Calu3 (cell line): ENCODE measurements at places on chromosomes 16 and 17. TPM values are rescaled to one million over a fixed set of nuclear protein-coding genes. Genes with fewer than 3 reads are reported as not detected.

- H3K4me1 ChIP-seq = no peaks in the 10 kb centered on the region
- H3K4me3 ChIP-seq = no peak overlapping the region
- H3K27me3 ChIP-seq = no peaks in the 10 kb centered on the region
- H3K27ac ChIP-seq = no peak overlapping the region
- H3K36me3 ChIP-seq = no peaks in the 10 kb centered on the region
Measured at GRCh38 chr16:84407588-84408313, 39.4 kb downstream of the ATP2C2 start.

DNA sequence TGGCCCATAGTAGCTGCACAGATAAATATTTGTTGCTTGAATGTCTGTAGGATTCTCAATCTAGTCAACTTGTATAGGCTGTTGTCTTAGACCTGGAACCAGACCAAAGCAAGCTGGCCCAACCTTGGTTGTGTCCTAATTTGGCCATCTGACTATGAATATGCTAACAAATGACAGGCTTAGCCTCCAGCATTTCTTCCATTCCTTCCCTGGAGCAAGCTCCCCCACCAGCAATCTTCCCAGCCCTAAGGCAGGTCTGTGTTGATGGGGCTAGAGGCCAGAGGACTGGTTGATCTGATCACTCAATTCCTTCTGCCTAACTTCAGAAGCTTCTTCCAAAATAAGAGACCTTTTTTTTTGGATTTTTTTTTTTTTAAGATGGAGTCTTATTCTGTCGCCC is 9.4 kb upstream of the PHOSPHO1 start:
- no peak for DNase-seq
- no peaks in the 10 kb centered on the region for H3K36me3 ChIP-seq
- no peak overlapping the region for H3K27ac ChIP-seq
- H3K27me3 ChIP-seq = peaks cover 35% of the 10 kb centered on the region

- H3K4me3 ChIP-seq = no peak overlapping the region
- H3K27me3 ChIP-seq = no peaks in the 10 kb centered on the region
- H3K36me3 ChIP-seq = no peaks in the 10 kb centered on the region
- no peak for DNase-seq
- H3K4me1 ChIP-seq = no peaks in the 10 kb centered on the region
Measured at GRCh38 chr17:31815212-31815730, 43.8 kb downstream of the COPRS start.

DNA sequence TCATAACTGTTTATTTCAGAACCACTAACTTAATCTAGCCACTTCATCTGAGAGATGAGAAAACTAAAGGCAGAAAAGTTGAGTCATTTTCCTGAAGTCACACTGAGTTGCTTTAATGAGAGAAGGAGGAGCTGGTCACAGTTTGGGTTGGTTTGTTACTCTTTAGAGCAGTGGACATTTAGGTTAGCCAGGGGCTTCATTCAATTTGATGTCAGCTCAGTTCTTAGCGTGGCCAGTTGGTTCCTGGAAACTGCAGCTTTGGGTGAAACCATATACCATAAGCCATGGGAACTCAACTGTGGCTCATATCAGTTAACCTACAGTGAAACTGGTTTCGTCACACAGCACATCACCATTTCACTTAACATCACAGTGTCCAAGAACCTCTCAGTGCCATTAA is 59.2 kb upstream of the ADORA2B start:
- H3K27ac ChIP-seq = no peak overlapping the region
- DNase-seq = no peak

DNA sequence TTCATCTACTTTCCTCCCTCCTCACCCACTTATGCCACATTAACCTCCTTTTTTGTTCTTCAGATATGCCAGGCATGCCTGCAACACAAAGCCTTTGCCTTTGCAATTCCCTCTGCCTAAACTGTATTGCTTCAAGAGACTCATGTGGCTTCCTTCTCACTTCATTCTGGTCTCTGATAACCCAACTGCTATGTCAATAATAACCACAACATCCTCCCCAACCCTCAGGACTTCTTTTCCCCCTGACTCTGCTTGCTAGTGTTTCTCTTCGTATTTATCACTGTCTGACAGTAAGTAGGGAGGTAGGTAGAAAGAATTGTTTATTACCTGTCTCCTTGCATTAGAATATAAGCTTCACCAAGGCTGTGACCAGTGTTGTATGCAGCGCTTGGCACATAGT is 22.4 kb downstream of the RBL2 start:
- H3K4me1 ChIP-seq = no peaks in the 10 kb centered on the region
- DNase-seq = no peak
- peaks cover 11% of the 10 kb centered on the region for H3K36me3 ChIP-seq
- H3K27me3 ChIP-seq = no peaks in the 10 kb centered on the region
- no peak overlapping the region for H3K27ac ChIP-seq

- H3K27me3 ChIP-seq = peaks cover 75% of the 10 kb centered on the region
- H3K4me3 ChIP-seq = no peak overlapping the region
- no peak overlapping the region for H3K27ac ChIP-seq
- H3K4me1 ChIP-seq = no peaks in the 10 kb centered on the region
- no peaks in the 10 kb centered on the region for H3K36me3 ChIP-seq
- no peak for DNase-seq
Measured at GRCh38 chr17:48528153-48528935, 2.5 kb downstream of the HOXB1 start.

- H3K4me1 ChIP-seq = no peaks in the 10 kb centered on the region
- H3K36me3 ChIP-seq = no peaks in the 10 kb centered on the region
- no peak overlapping the region for H3K4me3 ChIP-seq
- no peak for DNase-seq
Measured at GRCh38 chr17:45743626-45744326, 40.3 kb upstream of the CRHR1 start.

DNA sequence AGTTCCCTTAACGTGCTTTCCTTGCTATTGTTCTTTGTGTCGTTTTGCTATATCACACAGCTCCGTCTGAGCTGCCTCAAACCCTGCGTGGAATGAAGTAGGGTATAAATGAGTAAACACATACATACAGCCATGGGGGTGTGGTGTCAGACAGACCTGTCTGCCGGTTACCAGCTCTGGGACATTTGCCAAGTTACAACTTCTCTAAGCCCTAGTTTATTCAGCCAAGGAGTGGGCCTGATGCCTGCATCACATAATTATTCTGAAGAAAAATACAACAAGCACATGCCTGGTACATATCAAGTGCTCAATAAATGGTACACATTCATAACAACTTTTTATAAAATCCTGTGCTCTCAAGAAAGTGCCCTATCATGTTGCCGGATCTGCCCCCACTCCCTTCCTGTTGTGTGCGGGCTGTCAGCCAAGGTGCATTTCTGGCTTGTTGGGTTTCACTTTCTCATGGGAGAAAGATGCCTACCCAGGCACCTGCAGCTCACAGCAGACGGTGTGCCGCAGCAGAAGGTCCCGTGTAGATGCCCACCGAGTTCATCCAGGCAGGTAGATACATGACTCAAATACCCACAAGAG is 30.5 kb downstream of the SMPD3 start:
- peaks cover 44% of the 10 kb centered on the region for H3K4me1 ChIP-seq
- peak overlapping the region; percentile 23 for H3K27ac ChIP-seq
- DNase-seq = peak; percentile 79
- peak overlapping the region; percentile 39 for H3K4me3 ChIP-seq
- peaks cover 14% of the 10 kb centered on the region for H3K36me3 ChIP-seq
- H3K27me3 ChIP-seq = no peaks in the 10 kb centered on the region

DNA sequence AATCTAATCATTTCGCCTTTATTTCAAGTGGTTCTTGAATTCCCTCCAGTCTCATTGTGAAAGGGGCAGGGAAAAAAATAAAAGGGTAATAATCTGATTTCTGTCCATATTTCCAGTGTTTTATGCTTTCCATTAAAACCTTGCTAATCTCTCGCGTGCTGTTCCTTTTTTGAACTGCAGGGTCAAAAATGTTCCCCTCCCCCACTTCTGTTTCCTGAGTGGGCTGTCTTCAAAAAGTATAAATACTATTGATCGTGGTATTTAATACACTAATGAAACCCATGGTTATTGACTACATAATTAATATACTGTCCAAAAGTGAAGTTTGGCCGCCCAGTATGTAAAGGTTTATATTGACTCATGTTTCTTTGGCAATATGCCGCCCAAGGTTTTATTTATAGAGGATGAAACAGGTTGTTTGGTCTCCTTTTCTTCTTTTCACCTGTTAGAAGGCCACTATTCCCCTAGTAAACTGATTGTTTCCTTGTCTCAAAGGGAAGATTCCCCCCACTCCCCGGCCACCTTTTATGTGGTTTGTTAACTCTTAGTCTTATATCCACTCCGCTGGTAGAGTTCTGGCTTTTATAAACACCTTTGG is 69.7 kb downstream of the RPA1 start:
- H3K4me1 ChIP-seq = peaks cover 8% of the 10 kb centered on the region
- H3K27me3 ChIP-seq = no peaks in the 10 kb centered on the region
- no peak for DNase-seq
- H3K27ac ChIP-seq = no peak overlapping the region
- H3K4me3 ChIP-seq = no peak overlapping the region
- H3K36me3 ChIP-seq = peaks cover 5% of the 10 kb centered on the region

GRCh38 chr16:67165121-67166078 is 855 bp downstream of the HSF4 start:
- peaks cover 8% of the 10 kb centered on the region for H3K4me1 ChIP-seq
- DNase-seq = no peak
- H3K27ac ChIP-seq = no peak overlapping the region
- no peaks in the 10 kb centered on the region for H3K27me3 ChIP-seq
- H3K4me3 ChIP-seq = no peak overlapping the region

- no peak overlapping the region for H3K4me3 ChIP-seq
- H3K27ac ChIP-seq = no peak overlapping the region
- peaks cover 16% of the 10 kb centered on the region for H3K4me1 ChIP-seq
- H3K36me3 ChIP-seq = no peaks in the 10 kb centered on the region
- H3K27me3 ChIP-seq = peaks cover 10% of the 10 kb centered on the region
Measured at GRCh38 chr16:56856876-56857447, 8.0 kb upstream of the SLC12A3 start.

GRCh38 chr16:88921591-88921990 is 55.1 kb upstream of the PABPN1L start:
- H3K27me3 ChIP-seq = peaks cover 15% of the 10 kb centered on the region
- no peak for DNase-seq
- H3K4me1 ChIP-seq = peaks cover 17% of the 10 kb centered on the region
- H3K36me3 ChIP-seq = peaks cover 9% of the 10 kb centered on the region
- H3K4me3 ChIP-seq = peak overlapping the region; percentile 40

DNA sequence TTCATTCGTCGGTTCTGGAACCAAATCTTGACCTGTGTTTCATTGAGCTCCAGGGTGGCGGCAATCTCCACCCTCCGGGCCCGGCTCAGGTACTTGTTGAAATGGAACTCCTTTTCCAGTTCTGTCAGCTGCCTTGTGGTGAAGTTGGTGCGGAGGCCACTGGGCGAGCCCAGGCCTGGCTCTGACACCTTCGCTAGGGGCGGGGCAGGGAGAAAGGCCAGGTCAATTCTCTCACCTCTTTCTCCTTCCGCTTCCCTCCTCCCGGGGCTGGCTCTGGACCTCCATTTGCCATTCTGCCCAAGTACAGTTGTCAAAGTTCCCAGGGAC is 1.2 kb downstream of the HOXB1 start:
- H3K36me3 ChIP-seq = no peaks in the 10 kb centered on the region
- H3K4me1 ChIP-seq = no peaks in the 10 kb centered on the region
- H3K27ac ChIP-seq = no peak overlapping the region
- DNase-seq = no peak

- H3K4me1 ChIP-seq = no peaks in the 10 kb centered on the region
- H3K27me3 ChIP-seq = no peaks in the 10 kb centered on the region
- DNase-seq = no peak
- H3K36me3 ChIP-seq = no peaks in the 10 kb centered on the region
- no peak overlapping the region for H3K27ac ChIP-seq
Measured at GRCh38 chr17:27109346-27109745, 184.6 kb upstream of the WSB1 start.

DNA sequence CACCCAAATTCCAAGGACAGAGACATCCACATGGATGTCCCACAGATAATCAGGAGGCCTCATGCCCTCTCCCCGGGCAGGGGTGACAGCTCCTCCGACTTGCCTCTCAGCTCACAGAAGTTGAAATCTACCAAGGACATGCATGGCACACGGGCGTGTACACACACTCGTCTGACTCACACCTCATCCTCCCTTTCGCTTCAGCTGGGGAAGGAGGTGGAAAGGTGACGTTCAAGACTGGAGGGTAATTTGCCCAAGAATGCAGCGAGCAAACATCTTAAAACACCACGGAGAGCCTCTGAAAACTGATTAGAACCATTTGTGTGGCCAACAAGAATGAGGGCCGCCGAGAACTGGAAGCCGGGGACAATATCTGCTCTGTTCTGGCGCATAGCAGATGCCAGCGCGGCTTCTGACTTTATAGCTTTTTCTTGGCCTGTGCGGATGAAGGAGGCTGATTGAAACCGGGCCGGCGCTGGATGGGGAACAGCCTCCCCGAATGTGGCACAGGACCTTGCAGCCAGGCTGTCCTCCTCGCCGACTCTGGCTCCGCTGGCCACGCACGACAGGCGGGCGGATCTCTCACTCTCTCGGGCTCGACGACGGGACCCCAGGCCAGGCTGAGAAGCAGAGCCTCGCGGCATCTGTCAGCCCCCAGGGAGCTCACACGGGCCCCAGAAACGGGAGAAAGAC is 100.9 kb downstream of the C16orf95 start:
- H3K36me3 ChIP-seq = no peaks in the 10 kb centered on the region
- H3K4me3 ChIP-seq = no peak overlapping the region
- no peak overlapping the region for H3K27ac ChIP-seq
- peaks cover 20% of the 10 kb centered on the region for H3K27me3 ChIP-seq
- no peak for DNase-seq

DNA sequence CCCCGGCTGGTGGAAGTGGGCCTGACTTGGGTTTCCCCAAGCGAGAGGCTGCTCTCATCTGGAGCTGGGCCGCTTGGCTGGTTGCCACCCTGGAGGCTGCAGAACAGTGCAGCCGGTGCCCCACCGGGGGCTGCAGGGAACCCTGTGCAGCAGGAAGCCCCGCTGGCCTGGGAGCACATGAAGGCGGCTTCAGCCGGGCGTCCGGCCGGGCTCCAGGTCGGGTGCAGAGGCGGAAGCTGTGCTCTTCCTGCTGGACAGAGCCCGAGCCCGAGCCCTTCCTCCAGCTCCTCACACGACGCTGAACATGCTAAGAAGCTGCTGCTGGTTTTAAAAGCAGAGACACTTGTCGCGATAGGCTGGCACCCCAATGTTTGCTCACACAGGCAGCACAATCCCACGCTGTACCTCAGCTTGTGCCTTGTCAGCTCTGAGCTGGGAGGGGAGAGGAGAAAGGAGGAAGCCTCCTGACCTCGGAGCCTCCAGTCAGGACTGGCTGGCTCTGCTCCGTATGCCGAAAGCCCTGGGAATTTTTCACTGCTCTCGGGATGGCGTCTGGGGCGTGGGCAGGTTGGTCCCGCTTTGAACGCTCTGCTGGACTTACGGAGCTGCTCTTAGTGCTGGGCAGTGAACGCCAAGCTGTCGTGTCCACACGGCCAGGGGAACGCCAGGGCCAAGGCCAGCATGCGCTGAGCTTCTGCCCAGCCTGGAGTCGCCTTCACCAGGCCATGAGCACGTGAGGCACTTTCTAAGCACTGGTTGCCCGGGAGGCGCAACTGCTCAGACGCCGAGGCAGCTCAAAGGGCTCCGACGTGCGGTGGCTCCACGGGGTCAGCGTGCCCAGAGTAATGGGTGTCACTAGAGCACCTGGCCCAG is 8.8 kb downstream of the CDK5R1 start:
- no peaks in the 10 kb centered on the region for H3K36me3 ChIP-seq
- H3K27ac ChIP-seq = no peak overlapping the region

ARL4D gene
- 3.4 TPM in 2 replicates for total RNA-seq

TBC1D3E gene
- 0.37 TPM in 1 of 2 replicates, not detected in the other for total RNA-seq

NUDT16L1 gene
- total RNA-seq = 30.6 and 32.6 TPM in 2 replicates

CETP gene
- total RNA-seq = not detected in 2 replicates

OTOP3 gene
- total RNA-seq = not detected in 2 replicates

SNN gene
- 26.0 and 31.3 TPM in 2 replicates for total RNA-seq

SEBOX gene
- not detected in 2 replicates for total RNA-seq

CLEC3A gene
- not detected in 2 replicates for total RNA-seq

CSF3 gene
- 0.38 TPM in 1 of 2 replicates, not detected in the other for total RNA-seq
